ENCODE measurements at places on chromosomes 4 and X. TPM values are rescaled to one million over a fixed set of nuclear protein-coding genes. Genes with fewer than 3 reads are reported as not detected.
A peak's percentile ranks its signal among the peaks of the same experiment; 100 is the strongest.

DCLK2 gene
- 1.2 TPM for total RNA-seq

- no peak for DNase-seq
These were observed 9.0 kb upstream of the CLDN34 start for GRCh38 chrX:9958183-9958582.

GRCh38 chrX:53280331-53281320 lies 758 bp downstream of the IQSEC2 start:
- DNase-seq = peak; percentile 6

DNA sequence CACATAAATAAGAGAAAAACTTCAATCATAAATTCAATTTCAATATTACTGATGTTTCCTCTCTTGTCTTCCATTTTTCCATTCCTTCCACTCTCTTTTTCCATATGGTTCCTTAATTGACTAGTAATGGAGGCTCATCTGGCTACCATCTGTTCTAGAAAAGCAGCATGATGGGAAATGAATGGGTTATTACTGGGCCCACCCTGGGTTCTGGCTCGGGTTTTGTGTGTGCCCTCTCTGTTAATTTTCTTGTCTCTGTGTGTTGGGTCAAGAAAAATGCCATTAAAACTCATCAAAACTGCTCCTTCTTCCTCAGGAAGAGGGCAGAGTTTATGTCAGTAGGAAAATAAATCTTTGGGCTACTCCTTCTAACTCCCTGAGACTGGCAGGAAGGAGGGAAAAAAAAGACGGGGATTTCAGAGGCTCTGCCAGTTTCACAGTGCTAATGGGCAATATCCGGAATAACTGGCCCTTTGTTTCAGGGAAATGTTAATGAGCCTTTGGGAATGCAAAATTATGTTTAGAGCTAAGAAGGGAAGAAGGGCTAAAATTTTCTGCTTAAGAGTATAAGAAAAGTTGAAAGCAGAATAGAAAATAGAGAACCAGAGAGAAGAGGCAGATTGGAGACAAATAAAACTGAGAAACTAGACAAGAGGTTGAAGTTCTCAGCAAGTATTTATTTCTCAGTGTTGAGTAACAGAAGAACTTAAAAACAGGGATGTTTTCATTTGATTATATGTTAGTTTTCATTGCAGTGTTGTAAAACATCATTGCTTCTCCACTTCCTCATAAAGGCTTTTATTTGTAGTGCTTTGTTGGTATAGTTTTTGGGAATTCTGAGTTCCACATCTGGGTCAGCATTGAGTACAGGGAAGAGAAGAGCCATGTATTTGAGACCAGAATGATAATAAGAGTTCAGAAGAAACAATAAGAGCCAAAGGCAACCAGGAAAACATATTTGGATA lies 19.7 kb downstream of the GABRB1 start:
- no peak for DNase-seq

DNA sequence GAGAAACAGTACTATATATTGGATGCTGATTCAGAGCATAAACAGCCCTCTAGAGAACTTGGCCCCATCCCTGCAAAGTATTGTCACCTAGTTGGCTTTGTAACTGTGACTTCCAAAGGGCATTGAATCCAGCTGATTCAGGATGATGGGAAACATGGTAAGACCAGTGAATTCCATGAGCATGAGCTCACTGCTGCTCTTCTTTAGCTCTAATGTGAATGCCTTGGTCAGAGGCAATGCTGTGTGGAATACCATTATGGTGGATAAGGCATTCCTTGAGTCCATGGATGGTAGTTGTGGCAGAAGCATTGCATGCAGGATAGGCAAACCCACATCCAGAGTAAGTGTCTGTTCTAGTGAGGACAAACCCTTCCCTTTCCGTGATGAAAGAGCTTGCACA lies 365.6 kb upstream of the EDA2R start:
- no peak for DNase-seq

- DNase-seq = peak; percentile 64
These were observed 18.8 kb upstream of the SYNPO2 start for GRCh38 chr4:118869808-118870342.

GRCh38 chr4:56613101-56613862 lies 67.8 kb downstream of the HOPX start:
- peak; percentile 56 for DNase-seq

- DNase-seq = no peak
These were observed 88.6 kb downstream of the GSTCD start for GRCh38 chr4:105797225-105797624.

DNA sequence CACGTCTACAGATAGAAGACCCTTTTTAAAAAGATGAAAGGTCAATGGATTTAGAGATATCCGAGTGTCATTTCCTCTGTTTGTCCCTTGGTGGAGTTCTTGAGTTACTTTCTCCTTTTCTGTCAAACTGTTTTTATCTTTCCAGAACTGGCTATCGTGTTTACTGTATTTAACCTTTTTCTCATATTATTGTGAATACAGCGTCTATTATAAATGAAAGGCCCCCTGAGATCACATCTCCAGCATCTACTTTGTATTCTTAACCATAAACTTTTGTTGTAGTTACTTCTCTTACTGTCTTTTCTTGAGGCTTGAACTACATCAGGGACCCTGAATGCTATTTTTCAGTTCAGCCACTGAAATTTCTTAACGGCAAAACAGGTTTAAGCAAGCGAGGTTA lies 4.0 kb upstream of the PCDH7 start:
- peak; percentile 47 for DNase-seq

PRRG1 gene
- total RNA-seq = 14.8 TPM

DNA sequence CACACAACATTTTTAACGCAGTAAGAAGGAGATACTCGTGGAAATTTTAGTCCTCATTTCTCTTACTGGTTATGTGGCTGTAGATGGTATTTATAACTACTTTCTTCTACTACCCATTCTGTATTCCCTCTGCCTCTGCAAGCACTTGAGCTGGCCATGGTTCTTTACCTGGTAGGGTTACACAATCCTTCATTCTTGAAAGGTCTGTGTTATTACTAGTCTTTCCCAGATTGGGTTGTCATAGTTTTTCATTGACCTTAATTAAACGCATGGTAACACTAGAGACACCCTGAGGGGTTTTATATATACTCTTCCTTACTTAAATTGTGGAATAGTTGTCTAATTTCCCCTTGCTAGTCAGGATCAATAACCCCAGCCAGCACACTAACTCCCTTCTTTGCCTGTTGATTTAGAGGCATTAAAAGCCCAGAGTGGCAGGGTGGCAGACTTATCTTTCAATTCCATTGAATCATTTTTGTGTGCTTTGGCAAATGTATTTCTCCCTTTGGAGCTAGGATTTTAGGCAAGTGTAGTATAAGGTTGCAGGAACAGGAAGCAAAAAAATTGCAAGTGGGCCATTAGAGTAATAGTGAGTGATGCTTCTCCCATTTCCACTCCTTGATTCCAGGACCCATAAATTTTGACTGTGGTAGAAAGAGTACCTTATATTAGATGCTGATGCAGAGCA lies 113.6 kb upstream of the EMCN start:
- DNase-seq = no peak

BEX2 gene
- total RNA-seq = 0.79 TPM

GRCh38 chr4:133186845-133187244 lies 37.8 kb downstream of the PCDH10 start:
- DNase-seq = no peak

RTL3 gene
- not detected for total RNA-seq

- DNase-seq = no peak
These were observed 15.5 kb downstream of the KLB start for GRCh38 chr4:39422247-39422646.

DNA sequence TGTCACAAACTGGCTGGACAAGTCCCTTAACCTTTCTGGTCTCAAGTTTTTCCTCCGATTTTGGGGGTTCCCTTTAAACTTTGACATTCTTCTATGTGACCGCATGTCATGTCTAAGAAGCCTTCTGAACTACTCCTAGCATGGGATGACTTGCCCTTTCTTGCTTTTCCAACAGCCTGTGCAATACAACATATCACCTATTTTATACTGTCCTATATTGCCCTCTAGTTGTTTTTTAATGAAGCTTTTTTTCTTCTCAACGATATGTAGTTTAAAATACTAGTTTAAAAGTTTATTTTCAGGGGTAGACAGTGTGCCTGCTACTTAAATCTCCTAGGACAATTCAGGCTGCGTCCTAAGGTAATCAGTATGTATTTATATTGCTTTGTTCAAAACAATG lies 1.0 kb upstream of the IGBP1 start:
- DNase-seq = no peak

UGT2B7 gene
- total RNA-seq = not detected

DNA sequence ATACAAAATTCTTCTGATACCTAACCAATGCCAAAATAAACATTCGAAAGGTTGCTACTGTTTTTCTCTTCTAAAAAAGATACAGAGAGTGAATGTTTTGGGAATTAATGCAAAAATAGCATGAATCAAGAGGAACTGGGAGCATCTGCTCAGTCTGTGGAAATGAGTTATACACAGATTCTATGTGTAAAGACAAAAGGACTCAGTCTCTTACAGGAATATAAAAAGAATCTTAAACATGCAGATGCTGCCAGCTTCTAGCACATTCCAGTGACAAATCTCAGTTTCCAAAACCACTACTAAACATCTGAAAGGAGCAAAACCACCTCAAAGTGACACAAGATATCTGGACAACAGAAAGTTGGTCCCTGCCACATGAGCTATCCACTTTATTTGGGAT lies 55.0 kb downstream of the PAPSS1 start:
- no peak for DNase-seq

- no peak for DNase-seq
These were observed 7.0 kb upstream of the BEND4 start for GRCh38 chr4:42159271-42160001.

DNA sequence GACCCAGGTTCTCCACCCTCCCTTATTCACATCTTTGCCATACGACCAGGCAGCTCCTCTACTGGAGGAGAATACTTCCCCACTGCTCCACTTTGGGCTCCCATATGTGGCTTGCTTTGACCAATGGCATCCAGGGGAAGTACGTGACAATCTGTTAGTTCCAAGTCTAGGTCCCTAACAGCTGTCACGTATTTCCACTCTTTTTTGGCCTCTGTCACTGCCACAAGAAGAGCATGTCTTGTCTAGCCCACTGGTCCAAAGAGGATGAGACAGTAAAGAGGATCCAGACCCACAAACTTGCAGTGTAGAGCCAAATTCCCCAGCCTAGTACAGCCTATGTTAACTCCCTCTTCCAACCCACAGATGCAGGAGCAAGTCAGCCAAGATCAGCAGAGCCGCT lies 49.7 kb upstream of the GATB start:
- no peak for DNase-seq
